Stomach (tissue), 19 donors: ENCODE measurements at places on chromosomes 3 and 15. TPM values are rescaled to one million over a fixed set of nuclear protein-coding genes. Genes with fewer than 3 reads are reported as not detected.

The SLC38A3 gene
- polyA plus RNA-seq, result 1.1 TPM

The GRM7 gene
- 0.05 TPM for polyA plus RNA-seq

The FMN1 gene
- polyA plus RNA-seq, result 4.1 TPM

The TRANK1 gene
- 3.1 TPM for polyA plus RNA-seq

The POPDC2 gene
- 2.7 TPM for polyA plus RNA-seq

The LRTM1 gene
- polyA plus RNA-seq, result not detected
